ENCODE measurements at places on chromosomes 11 and 22.

DNA sequence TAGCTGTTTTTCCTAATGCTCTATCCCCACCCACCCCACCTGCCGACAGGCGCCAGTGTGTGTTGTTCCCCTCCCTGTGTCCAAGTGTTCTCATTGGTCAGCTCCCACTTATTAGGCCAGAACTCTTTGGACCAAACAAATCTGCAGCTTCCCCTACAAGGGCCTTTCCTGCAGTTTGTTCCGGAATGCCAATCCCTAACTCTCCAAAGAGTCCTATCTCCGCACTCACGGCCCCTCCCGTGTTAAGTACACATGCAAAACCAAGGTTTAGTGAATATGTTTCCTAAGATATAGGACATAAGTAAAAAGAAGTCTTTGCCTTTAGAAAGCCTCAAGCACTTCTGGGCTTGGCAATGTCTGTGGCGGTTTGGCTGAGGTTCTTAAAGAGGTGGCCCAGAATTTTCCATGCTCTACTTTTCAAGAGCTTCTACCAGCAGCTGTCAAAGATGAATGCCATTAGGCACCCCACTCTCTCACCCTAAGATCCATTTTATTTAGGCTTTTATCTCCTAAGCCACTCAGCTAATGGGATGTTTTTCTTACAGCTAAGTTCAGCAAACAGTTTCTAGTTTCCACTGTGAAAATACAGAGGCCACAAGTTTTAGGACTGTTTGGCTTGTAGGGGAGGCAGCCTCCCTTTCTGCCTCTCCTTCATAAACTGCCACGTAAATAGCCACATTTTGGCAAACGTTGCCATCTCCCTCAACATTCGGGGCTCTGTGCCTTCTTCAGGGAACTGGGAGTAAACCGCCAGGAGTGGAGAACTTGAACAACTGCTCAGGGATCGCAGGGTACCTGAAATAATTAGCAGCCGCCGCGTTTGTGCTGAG is 1.6 kb downstream of the CD59 start:
- no peak for DNase-seq

DNA sequence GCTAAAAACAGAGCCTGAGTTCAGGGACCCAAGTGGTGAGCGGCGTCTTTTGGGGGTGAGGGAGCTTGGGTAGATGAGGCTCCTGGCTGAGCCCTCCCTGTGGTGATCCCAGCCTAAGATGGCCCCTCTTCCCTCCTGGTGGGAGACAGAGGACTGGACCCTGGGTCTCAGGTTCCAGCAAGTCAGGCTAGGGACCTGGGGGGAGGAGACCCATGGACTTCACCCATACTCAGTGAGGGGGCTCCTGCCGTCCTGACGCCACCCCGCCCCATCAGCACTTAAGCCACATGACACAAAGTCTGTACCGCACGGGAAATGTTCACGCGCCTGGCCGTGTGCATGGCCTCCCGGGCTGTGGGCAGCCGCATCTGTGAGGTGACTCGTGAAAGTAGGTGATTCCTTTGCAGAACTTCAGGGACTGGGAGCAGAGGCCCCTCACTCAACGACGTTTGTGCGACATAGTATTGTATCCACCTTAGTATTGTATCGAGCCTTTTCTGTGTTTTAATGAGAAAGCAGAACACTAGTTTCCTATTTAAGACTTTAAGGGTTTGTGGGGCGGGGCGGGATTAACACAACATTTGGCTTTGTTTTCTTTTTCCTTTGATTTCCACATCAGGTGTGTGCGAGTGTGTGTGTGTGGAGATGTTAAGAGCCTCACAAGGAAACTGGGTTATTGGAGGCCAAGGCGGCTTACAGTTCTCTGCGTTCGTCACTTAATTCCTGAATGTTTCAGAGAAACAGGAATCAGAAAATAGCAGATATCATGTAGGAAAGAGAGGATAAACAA is 18.4 kb upstream of the TMEM191C start:
- DNase-seq, result no peak

- no peak for DNase-seq
Measured at GRCh38 chr11:112366777-112367176, 106.1 kb upstream of the PLET1 start.

DNA sequence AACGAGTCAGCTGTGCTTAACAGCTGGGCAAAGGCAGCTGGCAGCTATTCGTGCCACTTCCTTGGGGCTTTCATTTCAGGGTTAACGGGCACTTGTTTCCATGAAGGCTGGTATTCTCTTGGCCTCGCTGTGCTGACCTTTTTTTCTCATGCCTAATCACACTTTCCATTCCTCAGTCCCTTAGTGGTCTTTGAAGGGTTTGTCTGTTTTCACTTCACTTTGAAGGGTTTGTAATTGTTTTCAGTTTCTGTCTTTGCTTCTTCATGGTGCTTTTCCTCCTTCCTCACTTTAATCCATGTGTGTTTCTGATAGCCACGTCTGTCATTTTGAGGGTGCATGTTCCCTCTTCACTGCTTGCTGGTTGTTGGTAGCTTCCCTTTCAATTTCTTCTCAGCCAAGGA is 24.6 kb downstream of the PPIL2 start:
- DNase-seq, result no peak

DNA sequence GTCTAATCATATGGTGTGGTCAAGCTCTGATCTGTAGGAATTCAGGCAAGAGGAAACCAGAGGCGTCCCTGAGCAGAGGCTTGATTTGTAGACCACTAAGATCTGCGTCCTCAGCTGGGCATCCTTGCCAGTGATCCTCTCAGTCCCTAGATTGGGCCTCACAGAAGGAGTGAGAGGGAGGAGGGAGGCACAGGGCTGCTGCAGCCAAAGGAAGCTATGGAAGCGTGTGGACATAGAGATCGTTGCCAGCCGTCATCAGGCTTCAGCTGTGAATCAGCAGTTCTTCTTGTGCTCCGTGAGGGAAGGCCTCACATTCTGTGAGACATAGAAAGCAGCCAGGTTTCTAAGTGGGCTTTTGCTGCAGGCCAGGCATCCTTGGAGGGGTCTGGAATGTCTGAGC is 254.6 kb upstream of the KIRREL3 start:
- no peak for DNase-seq

DNA sequence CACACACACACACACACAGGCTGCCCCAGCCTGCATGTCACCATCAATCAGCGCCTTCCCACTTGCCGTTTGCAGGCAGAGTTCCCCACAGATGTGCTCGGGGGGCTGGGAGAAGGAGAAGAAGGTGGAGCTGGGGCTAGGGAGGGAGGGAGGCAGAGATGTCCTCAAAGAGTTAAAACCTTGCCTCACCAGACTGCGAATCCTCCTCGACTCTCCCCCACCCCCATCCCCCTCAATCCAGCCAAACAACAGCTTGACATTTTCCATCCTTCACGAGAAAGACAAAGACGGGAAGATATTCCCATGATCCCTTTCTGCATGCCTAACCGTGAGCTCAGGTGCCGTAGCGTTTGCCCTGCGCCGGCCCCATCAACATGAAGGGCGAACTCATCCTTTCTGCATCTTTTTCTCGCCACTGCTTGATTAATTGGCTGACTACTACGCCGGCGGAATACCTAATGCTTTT is 365.5 kb downstream of the MIAT start:
- DNase-seq, result no peak

DNA sequence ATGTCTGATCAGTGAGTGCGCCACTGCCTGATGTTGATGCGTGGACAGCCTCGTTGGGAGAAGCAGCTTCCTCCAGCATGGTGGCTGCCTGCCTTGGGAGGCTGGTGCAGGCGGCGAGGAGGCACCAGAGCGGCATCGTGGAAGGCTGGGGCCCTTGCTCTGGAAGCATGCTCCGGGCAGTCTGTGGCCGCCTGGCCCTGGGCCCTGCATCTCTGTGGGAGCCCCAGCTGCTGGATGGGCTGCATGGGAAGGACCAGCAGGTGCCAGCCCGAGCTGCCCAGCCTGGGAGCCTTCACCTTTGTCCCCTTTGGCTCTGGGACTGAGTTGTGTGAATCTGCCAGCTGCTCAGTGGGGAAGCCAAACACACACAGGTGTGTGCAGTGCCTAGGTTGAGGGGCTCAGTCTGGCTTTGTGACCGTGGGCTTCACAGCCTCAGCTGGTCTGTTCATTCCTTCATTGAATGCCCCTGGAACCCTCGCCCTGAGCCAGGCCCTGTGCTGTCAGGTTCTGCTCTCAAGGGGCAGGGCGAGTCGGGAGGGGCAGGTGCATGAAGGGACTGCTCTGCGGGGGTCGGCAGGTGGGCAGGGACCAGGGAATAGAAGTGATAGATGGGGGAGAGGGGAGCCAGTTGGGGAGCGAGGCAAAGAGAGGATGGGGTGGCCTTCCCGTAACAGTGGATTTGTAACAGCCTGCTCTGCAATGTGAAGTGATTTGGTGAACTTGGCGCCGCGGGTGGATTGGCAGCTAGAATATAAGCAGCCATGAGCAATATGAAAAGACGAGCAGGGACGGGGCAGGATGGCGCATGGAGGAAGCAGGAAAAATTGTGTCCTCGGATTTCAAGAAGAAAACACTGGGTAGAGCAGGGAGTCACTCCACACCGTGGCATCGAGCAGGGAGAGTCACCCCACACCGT is 354.2 kb downstream of the TBC1D22A start:
- no peak for DNase-seq

DNA sequence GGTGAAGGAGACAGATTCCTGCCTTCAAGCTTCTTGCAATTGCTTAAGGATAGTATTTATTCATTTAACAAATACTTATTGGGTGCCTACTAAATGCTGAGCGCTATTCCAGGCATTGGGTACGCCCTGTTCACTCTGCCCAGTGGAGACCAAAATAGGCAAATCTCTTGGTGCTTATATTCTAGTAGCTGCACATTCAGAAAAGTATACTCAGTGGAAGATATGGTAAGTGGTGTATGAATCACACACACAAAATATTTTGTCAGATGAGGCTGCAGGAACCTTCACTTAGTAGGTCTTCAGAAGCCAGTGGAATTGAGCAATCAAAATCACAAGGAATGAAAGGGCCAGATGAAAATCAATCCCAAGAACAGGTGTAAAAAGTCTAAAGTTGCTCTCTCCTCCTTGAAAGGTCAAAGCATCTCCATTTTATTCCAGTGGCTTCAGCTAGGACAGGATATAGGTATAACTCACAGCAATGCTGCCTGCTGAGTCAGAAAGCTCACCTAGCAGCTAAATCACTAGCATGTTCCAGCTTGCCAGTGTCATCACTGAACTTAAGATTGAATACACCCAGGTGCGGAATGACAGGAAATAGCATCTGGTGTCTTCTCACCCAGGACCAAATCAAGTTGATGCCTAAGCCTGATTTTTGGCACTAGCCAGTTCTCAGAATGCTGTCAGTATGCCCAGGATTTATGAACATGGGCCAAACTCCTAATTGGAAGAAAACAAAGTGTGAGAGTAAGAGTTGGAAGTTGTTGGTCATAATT is 83.9 kb downstream of the AMOTL1 start:
- DNase-seq, result no peak

DNA sequence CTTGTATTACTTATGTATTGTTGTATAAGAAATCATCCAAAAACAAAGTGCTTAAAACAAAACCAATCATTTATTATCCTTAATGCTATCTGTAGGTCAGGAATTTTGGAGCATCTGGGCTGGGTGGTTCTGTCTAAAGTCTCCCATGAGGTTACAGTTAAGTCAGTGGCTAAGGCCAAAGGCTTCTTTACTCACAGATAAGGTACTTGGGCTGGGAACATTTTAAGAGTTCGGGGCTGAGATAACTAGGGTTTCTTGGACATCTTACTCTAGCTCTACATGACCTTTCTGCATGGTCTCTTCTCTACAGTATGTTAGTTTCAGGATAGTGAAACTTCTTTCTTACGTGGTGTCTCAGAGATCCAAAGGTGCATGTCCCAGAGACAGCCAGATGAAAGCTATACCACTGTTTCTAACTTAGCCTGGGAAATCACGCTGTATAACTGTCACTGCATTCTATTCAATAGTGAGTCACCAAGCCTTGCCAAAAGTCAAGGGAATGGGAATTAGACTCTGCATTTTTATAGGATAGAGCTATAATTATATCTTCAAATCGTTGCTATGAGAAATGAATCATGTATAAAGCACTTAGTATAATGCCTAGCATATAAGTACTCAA is 29.6 kb downstream of the SOX6 start:
- DNase-seq, result no peak

- DNase-seq, result no peak
Measured at GRCh38 chr11:108405706-108406105, 61.6 kb downstream of the C11orf65 start.

GRCh38 chr11:118929501-118930093 is 3.9 kb upstream of the BCL9L start:
- DNase-seq, result peak; percentile 84

GRCh38 chr11:19756675-19757475 is 44.2 kb downstream of the NAV2 start:
- no peak for DNase-seq

DNA sequence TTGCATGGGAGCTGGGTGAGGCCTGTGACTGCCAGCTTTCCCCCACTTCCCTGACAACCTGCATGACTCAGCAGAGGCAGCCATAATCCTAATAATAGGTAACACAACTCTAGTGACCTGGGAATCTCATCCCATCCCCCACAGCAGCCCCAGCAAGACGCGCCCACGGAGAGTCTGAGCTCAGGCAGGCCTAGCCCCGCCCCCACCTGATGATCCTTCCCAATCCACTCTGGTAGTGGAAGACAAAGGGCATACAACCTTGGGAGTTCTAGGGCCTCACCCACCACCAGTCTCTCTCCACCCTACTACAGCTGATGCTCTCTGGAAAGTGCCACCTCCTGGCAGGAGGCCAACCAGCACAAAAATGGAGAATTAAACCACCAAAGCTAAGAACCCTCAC is 60.3 kb downstream of the CWF19L2 start:
- DNase-seq, result no peak

DNA sequence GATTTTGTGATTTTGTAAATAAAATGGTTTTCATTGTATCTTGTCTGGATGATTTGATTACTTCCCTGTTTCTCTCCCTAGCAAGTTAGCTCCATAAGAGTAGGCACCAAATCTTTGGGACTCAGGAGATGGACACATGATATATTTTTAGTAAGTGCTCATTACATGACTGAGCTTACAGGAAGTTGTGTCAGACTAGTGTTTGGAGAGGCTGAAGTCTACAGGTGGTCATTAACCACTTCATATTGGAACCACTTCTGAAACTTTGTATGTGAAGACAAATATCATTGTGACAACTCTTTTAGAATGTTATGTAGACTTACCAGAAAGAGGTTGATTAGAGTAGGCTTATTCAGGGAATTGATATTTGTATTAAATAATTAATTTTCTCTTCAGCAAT is 19.1 kb downstream of the ARHGAP42 start:
- DNase-seq, result no peak

DNA sequence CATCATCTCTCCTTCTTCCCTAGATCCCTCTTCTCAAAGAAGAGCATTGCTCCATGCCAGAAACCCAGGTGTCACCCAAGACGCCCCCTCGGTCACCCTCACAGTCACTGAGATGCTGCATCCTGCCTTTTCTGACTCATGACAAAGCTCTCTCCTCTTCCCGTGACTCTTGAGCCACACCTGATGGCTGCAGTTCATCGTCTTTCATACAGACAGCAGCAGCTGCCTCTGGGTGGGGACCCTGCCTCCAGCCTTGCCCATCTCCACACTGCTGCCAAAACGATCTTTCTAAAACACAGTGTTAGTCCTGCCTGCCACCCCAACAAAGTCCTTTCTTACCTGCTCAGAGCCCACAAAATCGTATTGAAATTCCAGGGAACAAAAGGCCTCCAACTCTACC is 44.8 kb downstream of the BUD13 start:
- no peak for DNase-seq

Data from NCI-H345 (cell line).